ENCODE measurements at places on chromosomes 16 and 17. TPM values are rescaled to one million over a fixed set of nuclear protein-coding genes. Genes with fewer than 3 reads are reported as not detected.

DNA sequence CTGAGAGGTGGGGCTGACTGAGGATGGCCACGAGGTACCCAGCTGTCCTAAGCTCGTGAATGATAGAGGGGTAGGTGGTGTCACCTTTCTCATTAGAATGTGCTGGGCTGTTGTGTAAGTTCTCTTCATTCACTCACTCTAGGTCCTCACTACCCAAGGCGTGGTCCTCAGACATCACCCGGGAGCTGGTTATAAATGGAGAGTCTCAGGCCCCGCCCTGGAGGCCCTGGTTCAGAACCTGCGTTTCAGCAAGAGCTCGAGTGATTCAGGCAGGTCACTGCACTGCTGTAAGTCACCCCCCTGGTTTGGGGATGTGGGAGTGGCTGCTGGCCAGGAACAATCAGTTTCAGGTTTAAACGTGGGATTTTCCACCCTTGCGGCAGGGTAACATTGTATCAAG lies 139.8 kb downstream of the FOXL1 start:
- DNase-seq, result no peak

- peak; percentile 19 for DNase-seq
These were observed 917 bp upstream of the TBX2 start for GRCh38 chr17:61398721-61399130.

- no peak for DNase-seq
These were observed 13.0 kb upstream of the USP10 start for GRCh38 chr16:84686707-84687298.

DNA sequence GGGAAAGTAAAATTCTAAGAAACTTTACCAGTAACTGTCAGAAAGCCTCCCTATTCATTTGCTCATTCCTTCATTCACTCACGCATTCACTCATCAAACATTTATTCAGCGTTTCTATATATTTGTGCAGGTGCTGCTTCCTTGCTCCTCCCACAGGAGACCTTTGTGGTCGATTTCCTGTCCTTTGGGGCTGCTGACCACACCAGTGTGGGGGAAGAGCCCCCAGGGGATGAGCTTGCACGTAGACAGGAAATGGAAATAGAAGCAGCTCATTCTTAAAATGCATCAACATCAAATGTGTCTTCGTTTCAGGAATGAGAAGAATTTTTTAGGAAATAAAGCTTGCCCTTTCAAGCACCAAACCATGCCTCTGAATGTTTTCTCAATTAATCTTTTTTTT lies 9.6 kb downstream of the PIK3R6 start:
- DNase-seq, result no peak

GRCh38 chr17:37051381-37051780 lies 102.6 kb downstream of the AATF start:
- no peak for DNase-seq

The IL17C gene
- total RNA-seq, result not detected

DNA sequence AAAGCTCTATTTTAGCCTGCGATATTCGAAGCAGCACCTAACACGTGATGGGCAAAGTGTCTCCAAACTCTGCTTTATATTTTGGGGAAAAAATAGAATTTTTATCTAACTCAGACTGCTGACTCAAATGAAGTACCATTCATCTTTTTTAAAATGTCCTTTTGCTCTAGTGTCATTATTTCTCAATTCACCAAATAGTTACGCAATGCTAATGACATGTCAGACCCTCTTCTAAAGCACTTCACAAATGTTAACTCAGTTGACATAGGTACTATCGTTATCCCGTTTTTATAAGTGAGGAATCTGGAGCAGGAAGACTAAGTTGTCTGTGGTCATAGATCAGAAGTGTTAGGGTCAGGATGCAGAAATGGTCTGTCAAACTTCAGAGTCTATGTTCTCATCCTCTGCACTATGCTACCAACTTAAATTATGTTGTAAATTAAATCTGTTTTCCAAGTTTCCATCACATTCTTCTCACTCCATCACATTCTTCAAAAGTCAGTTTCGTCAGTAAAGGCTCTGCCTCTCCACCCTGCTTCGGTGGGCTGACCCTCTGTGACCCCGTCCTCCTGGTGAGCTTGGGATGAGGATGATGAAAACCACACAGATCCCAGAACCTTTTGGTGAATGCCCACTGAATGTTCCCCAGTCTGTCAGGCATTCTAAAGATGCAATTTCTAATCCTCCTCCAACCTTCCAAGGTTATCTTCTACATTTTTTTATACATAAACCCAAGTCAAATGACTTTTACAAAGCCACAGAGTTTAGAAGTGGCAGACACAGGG lies 102.8 kb downstream of the ADAMTS18 start:
- no peak for DNase-seq

DNA sequence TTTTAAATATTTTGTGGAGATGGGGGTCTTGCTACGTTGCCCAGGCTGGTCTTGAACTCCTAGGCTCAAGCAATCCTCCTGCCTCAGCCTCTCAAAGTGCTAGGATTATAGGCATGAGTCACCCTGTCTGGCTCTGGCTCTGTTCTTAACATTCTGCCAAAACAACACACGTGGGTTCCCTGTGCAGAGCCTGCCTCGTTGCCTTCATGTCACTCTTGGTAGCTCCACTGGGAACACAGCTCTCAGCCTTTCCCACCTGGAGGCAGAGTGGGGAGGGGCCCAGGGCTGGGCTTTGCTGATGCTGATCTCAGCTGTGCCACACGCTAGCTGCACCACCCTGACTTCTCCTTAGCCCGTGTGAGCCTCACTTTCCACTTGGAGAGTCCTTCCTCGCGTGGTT lies 19.3 kb downstream of the CRISPLD2 start:
- DNase-seq, result no peak

DNA sequence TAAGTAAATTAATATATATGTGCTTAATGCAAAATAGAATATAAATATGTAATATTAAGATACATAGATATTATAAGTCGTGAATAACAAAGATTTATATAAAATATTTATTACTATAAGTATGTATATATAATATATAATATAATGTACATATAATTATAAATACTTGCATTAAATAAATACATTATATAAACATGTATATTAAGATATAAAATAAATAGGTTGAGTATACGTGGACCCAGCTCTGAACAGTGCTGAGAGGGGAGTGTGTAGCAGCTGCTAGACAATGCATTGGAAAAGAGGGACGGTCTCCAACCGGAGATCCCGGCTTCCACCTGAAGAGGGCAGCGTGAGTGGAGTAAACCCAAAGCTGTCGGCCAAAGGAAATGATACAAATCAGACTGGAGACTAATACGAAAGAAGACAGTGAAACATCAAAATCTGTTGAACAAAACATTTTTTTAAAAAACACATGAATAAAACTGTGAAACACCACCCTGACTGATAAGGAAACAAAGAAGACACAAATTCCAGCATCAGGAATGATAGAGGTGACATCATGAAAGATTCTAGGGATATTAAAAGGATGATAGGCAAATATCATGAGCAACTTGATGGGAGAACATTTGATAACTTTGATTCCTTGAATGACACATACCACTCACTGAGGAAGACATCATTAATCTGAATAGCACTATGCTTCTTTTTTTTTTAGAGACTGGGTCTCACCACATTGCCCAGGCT lies 125.4 kb upstream of the CHMP6 start:
- DNase-seq, result peak; percentile 81

DNA sequence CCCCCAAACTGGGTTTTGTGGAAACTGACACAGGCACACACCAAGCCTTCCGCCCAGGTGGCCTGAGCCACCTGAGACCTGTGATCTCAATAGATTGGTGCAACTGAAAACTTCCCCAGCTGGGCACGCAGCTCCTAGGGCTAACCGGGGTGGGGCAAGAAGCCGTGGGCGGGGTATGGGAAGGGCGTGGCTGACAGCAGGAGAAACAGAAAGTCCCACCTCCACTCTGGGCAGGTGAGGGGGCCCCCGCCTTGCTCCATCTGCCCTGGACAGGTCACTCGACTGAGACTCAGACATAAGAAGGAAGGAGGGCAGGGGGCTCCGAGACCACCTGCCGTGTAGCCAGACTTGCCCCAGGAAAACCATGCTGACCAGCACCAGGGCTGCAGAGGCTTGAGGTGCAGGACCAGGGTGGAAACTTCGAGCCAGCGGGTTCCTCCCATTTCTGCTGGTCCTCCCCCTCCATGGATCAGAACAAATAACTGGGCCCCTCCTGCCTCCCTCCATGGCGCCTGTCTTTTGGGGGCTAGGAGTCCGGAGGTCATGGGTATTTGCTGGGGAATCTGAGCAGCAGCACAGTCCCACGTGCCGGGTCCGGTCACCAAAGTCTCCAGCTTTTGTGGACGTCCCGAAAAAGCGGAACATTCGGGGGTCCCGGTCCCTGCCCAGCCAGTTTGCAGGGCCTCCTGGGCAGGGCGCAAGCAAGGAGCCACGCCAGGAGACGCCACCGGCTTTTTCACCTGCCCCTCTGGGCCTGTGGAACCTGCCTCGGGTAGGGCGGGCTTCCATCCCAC lies 1.3 kb downstream of the TIMP2 start:
- peak; percentile 83 for DNase-seq

The TNFRSF12A gene
- 15.7 TPM for total RNA-seq

GRCh38 chr17:9513266-9513665 lies 62.4 kb downstream of the STX8 start:
- DNase-seq, result no peak

GRCh38 chr17:58367461-58367860 lies 15.5 kb upstream of the SUPT4H1 start:
- DNase-seq, result no peak

DNA sequence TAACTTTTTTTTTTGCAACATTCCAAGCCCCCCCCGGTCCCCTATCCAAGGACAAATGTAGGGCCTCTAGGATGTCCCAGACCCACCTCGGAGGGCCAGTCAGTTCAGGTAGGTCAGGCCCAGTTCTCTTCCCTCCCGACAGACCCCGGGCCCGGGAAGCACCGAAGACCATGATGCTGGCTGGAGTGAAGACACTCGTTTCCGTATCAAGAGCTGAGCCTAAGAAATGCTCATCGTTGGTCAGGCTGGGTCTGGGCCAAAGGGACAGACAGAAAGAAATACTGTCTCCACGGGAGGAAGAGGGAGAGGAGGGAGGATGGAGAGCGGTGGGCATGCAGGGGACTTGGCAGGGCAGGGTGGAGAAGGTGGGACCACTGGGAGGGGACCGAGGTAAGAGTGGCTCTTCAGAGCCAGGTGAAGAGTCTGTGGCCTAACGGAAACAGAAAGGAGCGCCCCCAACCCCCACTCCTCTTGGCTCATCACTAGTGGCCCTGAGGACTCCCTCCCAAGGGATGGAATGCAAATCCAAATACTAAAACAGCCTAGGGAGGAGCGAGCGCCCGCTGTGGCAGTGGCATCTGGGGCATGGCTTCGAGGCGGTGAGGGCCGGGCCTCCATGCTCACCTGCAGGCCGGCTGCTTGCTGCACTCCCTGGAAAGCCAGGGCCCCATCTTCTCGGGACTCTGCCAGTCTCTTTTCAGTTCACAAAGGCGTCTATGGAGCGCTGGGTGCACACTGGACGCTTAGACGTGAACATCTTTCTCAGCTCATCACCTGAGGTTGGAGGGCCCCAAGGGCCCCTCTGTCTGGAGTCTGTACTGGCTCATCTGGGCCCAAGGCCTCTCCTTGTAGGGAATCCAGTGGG lies 1.7 kb upstream of the ROGDI start:
- DNase-seq, result no peak

DNA sequence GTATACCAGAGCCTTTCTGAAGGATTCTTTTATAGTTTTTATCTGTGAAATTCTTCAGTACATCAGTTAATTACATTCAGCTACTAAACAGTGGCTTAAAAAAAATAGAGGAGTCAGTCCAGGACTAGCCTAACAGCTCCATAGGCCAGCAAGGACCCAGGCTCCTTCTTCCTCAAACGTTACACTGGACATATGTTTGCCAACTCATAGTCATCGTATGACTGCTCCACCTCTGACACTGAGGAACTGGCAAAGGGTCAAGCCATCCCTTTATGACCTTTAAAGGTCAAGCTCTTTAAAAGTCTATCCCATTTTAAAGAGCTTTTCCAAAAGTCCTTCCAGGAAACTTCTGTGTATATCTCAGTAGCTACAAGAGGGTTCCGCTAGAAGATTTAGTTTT lies 36.6 kb downstream of the PHLPP2 start:
- no peak for DNase-seq

The ITGAL gene
- 4.8 TPM for total RNA-seq

DNA sequence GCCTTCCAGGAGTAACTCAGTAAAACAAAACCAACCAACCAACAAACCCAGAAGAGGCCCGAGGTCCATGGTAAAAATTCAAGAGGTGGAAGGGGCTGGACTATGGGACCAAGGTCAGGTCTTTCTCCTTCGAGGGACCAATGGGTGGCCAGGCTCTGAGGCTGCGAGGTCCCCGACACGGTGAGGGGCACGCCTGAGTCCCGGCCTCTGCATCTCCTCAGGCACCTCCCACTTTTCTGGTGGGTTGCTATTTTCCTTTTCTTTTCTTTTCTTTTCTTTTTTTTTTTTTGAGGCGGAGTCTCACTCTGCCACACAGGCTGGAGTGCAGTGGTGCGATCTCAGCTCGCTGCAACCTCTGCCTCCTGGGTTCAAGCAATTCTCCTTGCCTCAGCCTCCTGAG lies 18.0 kb downstream of the CD7 start:
- DNase-seq, result no peak

DNA sequence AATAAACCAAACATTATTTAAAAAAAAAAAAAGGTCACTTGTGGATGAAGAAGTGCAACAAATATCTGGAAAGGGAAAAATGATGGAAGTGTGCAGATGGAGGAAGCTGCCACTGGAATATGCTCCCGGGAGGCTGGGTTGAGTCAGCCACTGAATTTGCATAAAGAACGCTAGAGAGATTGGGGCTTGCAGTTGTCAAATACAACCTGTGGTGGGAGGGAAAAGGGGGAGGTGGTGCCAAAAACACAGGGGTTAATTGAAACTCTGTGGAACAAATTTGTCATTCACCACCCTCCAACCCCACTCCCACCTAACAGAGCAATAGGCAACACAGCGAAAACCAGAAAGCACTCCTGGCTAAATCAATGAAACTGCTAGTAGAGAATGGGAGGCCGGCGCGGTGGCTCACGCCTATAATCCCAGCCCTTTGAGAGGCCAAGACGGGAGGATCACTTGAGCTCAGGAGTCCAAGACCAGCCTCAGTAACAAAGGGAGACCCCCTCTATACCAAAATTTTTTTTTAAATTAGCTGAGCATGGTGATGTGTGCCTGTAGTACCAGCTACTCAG lies 37.6 kb upstream of the RPL38 start:
- DNase-seq, result no peak

The MBTD1 gene
- 6.3 TPM for total RNA-seq

DNA sequence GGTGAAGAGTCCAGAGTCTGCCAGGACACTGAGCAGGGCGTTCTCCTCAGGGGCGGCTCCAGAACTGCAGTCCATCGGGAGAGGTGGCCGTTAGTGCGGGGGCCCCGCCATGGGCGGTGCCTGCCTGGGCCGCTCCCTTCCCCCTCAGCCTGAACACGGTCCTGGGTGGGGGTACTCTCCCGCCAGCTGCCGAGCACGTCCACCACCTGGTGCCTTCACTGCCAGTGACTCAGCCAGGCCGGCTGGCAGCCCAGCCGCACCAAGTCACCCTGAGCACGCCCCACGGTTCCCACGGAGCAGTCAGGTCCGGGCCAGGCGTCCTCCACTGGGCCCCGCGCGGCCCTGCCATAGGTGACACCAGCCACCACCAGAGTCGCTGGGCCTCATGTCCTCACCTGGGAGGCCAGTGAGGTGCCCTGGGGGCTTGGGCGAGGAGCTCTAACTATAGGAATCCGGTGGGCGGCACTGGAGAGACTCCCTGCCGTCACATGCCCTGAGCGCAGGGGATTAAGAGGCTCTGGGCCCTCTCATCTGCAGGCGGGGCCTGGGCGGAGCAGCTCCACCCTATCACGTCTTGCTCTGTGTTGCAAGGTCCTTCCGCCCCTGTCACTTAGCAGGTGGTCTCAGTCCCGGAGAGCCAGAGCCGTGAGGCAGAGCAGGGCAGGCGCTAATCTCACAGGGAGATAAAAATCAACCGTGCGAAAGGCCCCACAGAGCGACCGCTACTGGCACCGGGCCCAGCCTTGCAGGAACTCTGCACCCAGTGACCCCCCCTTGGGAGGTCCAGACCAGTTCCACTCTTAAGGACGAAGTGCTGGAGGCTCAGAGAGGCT lies 14.3 kb downstream of the PIEZO1 start:
- peak; percentile 67 for DNase-seq

Data from right cardiac atrium (tissue), 5 donors.